ENCODE measurements at places on chromosomes 7 and 10.

- no peak for DNase-seq
These were observed 255.5 kb downstream of the CALN1 start for GRCh38 chr7:72156671-72157070.

GRCh38 chr7:127566242-127566641 lies 19.2 kb downstream of the GCC1 start:
- DNase-seq: no peak

- peak; percentile 67 for DNase-seq
These were observed 432 bp downstream of the TMEM248 start for GRCh38 chr7:66921396-66921917.

DNA sequence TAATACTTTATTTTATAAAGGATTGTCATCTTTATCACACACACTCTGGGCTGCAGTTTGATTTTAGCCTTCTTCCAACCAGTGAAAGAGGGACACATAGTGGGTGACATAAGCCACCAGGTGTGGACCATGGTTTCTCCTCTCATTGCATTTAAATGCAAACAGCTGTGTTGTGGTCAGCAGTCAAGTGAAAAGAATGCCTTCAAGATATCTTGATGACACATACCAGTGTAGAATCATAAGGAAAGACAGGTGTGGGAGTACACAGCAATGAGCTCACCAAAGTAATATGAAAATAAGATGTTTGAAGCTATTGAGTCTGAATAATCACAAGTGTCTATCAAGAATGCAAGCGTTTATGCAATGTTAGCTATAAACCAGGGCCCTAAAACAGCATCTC lies 580.0 kb downstream of the XPNPEP1 start:
- no peak for DNase-seq

GRCh38 chr7:130955565-130955919 lies 221.5 kb upstream of the KLF14 start:
- no peak for DNase-seq

All from sciatic nerve (tissue), 2 donors.